Esophagus muscularis mucosa (tissue), 4 donors: ENCODE measurements at places on chromosomes 2 and 18. TPM values are rescaled to one million over a fixed set of nuclear protein-coding genes. Genes with fewer than 3 reads are reported as not detected.

DNA sequence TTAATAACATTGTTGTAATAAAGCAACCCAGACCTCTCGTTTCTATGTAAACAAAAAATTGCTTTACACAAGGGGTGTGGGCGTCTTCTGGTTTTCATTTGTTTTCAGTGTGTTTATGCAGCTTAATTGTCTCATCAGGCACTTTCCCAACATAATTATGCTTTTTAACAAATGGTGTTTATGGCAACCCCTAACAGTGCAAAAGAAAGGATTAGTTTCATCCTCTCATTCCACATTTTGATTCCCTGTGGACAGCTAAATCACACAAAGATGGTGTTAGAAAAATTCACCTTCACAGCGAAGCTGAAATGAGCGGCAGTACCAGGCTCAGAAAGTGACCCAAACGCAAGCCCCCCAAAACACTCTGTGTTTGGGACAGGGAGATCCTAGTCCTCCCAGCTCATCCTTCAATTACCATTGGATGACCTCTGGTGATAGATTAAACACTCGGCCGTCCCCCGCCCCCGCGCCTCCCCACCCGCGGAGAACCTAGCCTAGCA is 724 bp downstream of the FTCDNL1 start:
- no peak for DNase-seq

GRCh38 chr2:4844881-4845280 is 847.3 kb upstream of the SOX11 start:
- peak; percentile 29 for DNase-seq

- DNase-seq: no peak
These were observed 43.2 kb downstream of the PSD4 start for GRCh38 chr2:113216891-113217454.

DNA sequence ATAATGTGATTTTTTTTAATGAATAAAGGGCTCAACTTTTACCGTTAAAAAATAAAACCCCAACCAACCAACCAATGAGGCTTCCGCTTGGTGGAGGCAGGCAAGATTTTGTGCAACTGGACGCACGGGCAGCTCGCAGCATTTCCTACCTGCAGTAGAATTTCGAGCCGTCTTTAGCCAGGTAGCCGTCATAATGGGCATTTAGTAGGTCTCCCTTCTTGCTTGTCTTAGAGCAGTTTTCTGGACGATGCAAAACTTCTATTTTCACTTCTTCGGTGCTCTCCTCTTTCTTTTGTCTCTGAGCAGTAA is 316 bp downstream of the FKBP7 start:
- no peak for DNase-seq

DNA sequence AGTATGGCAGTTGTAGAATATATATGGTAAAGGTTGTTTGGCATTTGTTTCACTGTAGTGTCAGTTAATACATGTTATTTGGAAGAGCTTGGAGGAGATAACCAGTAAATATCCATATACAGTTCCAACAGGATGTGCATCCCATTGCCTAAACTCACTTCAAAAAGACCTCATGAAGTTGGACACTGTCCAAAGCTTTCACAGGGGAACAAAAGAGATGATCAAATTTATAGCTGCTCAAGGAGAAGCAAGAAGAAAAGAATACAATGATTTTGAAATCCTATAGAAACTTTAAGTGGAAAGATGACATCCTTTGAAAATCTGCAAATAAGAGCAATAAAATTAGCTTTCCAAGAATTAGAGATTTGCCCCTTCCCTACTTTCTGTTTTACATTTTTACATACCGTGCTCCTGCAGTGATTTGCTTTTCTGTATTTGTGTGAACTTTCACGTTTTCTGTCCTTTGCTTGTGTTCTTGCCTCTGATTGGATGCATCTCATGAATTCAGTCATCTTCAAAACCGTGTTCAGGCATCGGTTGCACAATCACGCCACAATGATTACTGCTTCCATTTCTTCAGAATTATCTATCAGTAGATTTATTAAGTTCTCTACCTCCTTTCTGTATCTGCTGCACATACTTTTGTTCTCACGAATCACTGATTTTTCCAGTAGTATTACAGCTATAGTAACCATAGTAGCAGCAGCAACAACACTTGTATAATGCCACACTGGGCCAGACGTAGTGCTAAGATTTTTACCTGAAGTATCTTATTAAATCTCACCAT is 83.8 kb downstream of the PARD3B start:
- DNase-seq: no peak

FSHR gene
- not detected for total RNA-seq

VWA3B gene
- not detected for total RNA-seq

CCL20 gene
- not detected for total RNA-seq

IGFBP5 gene
- 547 TPM for total RNA-seq
